ENCODE measurements at places on chromosomes 3 and 15. TPM values are rescaled to one million over a fixed set of nuclear protein-coding genes. Genes with fewer than 3 reads are reported as not detected.

GRCh38 chr15:78389322-78389721 is 48.7 kb upstream of the IREB2 start:
- peak; percentile 76 for DNase-seq

The SAMD7 gene
- polyA plus RNA-seq, result not detected

DNA sequence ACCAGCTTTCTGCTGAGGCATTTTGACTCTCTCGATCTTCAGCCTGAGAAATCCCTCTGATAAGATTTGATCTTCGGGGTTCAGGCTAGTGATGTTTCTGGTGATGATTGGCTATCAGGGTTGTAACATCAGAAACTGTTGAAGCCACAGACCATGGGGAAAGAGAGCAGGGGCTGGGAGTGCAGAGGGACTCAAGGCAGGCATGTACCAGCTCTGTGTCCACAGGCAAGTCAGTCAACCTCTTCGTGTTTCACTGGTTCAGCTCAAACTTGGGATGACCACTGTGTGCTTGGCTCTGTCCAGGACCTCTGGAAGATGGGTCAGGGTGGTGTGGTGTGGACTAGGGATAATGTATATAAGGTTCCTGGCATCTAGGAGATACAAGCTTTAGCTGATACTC is 116.5 kb downstream of the EEFSEC start:
- no peak for DNase-seq

- DNase-seq, result peak; percentile 70
Observed at GRCh38 chr15:75891895-75892294, 11.8 kb upstream of the FBXO22 start.

DNA sequence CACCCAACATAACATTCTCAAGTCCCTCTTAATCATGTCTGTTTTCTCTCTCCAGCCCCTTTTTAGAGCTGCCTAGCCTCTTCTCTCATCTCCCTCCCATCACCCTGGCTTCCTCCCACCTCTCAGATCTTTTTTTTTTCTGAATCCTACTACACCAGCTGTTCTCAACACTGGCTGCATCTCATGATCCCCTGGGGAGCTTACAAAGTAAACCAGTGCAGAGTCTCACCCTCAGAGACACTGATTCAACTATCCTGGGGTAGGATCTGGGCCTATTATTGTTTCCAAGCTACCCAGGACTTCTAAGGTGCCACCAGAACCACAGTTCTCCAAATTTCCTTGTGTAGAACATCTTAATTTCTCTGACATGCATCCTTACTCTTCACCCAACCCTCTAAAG is 50.3 kb upstream of the ACAN start:
- no peak for DNase-seq

DNA sequence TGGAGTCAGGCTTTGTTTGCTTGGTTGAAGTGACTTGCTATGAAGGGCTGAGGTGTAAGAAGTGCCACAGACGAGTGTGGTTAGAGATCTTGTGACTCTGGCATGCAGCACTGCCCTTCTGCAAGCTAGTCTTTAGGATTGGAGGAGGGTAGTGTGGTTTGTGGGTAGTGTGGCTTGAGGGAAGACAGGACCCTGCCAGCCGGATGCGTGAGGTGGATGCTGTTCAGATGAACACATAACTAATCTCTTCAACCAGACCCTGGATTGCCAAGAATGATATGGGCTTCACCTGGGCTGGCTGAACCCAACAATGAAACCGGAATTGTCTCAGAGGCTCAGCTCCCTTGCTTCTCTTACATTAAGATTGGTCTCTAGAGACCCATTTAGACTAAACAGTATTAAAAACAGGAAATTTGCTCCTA is 32.7 kb downstream of the STARD9 start:
- no peak for DNase-seq
